ENCODE measurements at places on chromosomes 4 and X.

GRCh38 chrX:12446342-12447075 lies 308.2 kb downstream of the FRMPD4 start:
- DNase-seq: no peak

DNA sequence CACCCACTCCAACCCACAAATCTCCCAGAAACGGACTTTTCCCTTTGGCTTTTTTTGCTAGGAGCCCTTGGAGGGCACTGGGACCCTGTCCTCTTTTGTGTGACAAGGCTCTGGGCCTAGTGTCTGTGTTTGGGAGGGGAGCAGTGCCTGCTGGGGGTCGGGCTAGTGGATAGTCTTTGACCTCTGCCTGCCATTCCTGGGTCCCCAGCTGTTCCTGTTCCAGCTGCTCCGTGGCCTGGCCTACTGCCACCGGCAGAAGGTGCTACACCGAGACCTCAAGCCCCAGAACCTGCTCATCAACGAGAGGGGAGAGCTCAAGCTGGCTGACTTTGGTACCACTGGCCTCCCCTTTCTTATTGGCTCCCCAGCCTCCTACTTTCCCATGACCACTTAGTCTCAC lies 6.7 kb upstream of the USP11 start:
- DNase-seq: no peak

- DNase-seq: no peak
These were observed 102.4 kb upstream of the PLAC1 start for GRCh38 chrX:134760650-134761049.

DNA sequence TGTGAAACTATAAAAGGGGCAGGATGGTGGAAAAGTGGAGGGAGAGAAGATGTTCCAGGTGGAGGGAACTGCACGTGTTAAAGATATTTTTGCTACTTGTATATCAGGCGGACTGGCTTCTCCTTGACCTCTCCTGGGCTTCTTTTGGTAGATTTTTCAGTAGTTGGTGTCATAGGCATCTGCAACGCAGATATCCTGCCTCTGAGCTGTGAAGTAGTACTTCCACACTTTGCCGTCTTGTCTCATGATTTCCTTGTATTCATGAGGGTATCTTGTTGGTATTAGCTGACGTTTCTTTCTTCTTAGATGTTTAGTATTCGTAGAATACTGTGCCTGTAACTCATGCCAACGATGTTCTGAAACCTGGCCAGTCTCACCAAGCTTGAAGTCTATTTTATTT lies 81.0 kb downstream of the WWC2 start:
- no peak for DNase-seq

GRCh38 chrX:119190091-119190681 lies 45.9 kb upstream of the PGRMC1 start:
- DNase-seq: no peak

DNA sequence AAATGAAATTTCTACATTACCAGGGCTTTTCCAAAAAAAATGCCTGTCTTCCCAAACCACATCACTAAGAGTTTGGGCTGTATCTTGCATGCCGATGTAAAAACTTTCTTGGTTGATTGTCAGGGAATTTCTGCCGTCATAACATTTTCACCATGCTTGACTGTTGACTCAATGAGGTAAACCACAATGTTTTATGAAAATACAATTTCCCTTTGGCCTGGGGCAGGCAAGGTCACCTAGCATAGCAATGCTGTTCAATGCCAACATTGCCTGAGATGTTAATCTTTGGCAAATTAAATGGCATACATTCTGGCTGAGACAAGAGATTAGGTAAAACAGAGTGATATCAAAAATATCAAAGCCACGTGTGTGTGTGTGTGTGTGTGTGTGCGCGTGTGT lies 137.1 kb upstream of the TBL1X start:
- no peak for DNase-seq

- no peak for DNase-seq
These were observed 77.9 kb downstream of the HPGD start for GRCh38 chr4:174444390-174444789.

- no peak for DNase-seq
These were observed 96.5 kb upstream of the PGRMC2 start for GRCh38 chr4:128384091-128384520.

DNA sequence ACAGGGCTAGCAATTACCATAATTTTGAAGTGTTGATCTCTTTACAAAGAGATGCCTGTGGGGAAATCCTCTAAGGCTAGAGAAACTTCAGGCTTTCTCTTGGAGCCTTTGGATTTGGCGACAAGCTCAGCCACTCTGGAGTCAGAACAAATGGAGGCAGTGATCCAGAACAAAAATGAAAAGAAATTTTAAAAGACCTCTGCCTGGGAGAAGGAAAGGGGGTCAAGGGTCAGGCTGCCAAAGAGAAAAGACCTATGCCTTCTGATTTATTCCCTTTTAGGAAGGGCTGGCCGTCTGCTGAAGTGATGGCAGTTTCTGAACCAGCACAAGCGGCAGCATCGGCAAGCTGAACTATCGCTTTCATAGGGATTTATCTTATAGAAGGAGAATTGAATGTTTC lies 140.8 kb upstream of the SFRP2 start:
- DNase-seq: no peak

- no peak for DNase-seq
These were observed 105.1 kb downstream of the FNIP2 start for GRCh38 chr4:158873795-158874401.

DNA sequence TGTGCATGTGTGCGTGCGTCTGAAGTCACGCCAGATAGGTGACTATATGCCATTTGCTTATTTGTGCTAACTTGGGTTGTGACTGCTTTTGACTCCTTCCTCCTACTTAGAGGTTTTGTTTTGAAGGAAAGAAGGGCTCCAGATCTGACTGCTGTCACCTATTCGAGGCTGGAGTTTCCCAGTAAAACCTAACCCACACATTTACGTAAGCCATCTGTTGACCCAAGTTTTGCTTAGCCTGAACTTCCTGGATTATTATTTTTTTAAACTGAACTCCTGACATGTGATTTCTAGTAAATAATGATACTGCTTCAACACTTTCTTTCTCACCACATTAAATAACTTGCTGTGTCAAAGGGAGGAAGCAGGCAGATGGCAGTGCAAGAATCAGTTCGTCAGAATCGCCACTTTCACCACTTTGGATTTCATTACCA lies 41.5 kb downstream of the DTHD1 start:
- DNase-seq: no peak

DNA sequence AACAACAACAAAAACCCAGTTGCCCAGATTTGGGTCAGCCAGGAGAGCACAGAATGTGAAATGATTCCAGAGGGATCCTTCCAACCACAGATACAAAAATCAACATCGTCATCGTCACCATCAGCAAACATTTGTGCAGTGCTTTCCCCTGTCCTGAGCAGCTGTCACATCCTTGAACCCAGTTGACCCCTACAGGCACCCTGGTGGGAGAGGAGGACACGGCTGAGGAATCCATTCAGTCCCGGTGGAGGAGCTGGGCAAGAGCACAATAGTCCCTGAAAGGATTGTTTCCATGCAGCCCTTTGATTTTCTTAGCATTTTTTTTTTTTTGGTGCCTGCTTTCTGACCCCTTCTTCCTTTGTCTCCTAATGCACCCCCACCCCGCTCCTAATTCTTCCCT lies 37.1 kb upstream of the STX18 start:
- DNase-seq: no peak
